Islet precursor cell (in vitro differentiated cells): ENCODE measurements at places on chromosomes 4 and X.

DNA sequence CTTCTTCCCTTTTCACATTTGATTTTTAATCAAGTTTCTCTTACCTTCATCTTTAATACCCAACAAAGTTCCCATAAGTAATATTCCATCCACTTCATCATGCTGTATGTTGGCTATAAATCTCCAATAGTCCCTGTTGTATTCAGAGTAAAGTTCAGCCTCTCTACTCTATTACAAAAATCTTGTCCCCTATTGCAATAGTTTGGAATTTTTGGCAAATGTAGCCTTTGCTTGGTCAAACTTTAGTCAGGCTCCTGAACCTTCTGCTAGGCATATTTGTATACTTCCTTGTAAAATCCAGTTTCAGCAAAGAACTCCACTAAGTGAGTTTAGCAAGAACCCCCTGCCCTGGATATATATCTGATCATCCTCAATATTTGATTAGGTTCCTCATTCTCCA lies 54.0 kb upstream of the PACRGL start:
- no peak for DNase-seq

- no peak for DNase-seq
Measured at GRCh38 chrX:8627796-8628195, 104.1 kb downstream of the ANOS1 start.

GRCh38 chr4:39526765-39527295 lies 409 bp downstream of the UGDH start:
- DNase-seq, result no peak

- DNase-seq, result no peak
Measured at GRCh38 chr4:119211867-119212233, 663 bp upstream of the USP53 start.

- no peak for DNase-seq
Measured at GRCh38 chrX:82141942-82142341, 940.0 kb downstream of the SH3BGRL start.

DNA sequence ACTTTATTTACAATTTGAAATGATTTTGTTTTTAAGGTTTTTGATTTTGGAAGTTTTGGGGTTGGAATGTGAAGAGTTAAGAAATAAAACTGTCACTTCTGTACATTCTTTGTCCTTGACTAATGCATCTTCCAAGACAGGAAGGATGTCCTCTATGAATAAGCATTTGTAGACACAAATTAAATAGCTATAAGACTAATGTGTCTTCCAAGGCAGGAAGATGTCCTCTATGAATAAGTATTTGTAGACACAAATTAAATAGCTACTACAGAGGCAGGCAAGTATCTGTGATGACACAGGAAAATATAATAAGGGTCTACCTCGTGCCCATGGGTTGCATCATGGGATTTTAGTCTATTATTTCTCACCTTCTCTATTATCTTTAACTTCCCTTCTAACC lies 14.5 kb downstream of the PRSS48 start:
- DNase-seq, result no peak

DNA sequence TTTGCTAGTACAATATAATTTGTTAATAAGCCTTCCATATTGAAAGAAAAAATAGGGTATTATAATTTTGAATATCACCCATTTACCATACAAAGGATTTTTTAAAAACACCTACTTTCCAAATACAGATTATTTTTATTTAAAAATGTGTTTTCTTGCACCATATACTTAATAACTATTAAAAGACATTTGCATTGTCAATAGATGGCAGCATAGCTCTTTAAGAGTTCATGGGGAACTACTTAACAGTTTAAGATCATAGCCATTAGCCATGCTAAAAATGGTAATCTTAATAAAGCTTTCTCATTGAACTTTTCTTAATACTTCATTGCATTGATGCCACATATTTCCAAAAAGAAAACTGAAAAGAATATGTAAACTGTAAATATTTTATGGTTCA lies 1995.9 kb downstream of the C4orf33 start:
- no peak for DNase-seq

GRCh38 chr4:492412-492811 lies 6.5 kb downstream of the ZNF721 start:
- no peak for DNase-seq

- no peak for DNase-seq
Measured at GRCh38 chrX:145729635-145730034, 88.0 kb upstream of the SLITRK2 start.

- DNase-seq, result no peak
Measured at GRCh38 chr4:11341337-11342043, 87.2 kb downstream of the HS3ST1 start.

- DNase-seq, result peak; percentile 74
Measured at GRCh38 chr4:101367201-101367600, 19.9 kb upstream of the PPP3CA start.

DNA sequence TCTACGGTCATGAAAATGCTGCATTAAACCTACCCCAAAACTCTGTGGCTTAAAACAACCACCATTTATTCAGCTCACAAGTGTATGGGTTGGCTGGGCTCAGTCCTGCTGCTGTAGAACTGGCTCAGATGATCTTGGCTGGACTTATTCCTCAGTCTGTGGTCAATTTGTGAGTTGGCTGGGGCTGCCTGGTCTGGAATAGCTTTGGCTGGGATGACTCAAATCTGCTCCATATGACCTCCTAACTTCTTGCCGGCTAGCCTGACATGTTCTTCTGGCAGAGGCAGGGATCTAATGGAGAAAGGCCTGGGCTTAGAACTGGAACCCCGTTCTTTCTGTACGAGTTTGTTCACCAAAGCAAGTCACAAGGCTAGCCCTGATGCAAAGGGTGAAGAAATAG lies 71.7 kb downstream of the CFAP299 start:
- no peak for DNase-seq

- DNase-seq, result no peak
Measured at GRCh38 chr4:57098941-57099340, 11.2 kb downstream of the IGFBP7 start.

DNA sequence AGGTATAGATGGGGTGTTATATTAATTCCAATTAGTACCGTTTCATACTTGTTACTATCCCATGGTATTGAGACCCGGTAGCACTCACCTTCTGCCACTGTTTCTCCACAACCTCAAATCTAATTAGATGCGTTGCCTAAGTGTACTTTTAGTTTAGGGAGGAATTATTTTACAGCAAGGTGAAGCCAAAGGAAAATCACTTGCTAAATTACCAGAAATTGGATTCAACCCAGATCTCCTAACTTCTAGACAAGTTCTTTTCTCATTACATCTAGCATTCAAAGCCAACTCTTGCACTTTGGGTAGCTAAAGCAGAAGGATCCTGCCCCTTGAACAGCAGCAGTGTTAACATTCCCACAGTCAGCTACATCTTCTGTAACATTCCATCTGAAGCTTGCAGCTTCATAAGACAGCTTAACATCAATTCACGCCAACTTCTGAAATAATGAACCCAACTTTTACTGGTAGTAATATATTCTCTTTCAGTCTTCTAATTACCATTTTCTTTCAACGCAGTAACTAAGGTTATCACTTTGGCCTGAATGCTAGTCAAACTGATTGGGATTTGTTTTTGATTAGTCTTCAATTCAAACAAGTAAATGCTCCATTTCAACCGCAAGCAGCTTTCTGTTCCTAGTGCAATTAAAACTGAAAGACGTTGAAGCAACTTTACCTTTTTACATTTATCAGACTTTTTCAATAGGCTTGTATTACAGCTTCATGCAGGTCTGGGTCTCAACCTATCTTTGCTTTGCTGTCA lies 934 bp upstream of the SEC31A start:
- no peak for DNase-seq

DNA sequence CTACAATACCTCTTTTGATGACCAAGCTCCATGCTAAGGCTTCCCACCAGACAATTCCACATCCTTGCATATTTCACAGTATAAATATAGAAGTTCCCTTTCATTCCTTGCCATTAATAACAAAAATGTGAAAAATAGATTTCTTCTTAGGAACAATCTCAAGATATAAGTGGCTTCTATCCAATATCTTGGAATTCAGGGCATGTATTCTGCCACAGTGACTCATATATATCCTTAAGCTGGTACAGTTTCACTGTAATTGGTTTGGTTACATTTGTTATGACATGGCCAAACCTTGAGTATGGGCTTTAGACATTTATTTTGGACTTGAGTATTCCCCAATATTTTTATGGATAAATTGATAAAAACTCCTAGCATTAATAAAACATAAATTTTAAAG lies 181.7 kb upstream of the DDX53 start:
- no peak for DNase-seq

DNA sequence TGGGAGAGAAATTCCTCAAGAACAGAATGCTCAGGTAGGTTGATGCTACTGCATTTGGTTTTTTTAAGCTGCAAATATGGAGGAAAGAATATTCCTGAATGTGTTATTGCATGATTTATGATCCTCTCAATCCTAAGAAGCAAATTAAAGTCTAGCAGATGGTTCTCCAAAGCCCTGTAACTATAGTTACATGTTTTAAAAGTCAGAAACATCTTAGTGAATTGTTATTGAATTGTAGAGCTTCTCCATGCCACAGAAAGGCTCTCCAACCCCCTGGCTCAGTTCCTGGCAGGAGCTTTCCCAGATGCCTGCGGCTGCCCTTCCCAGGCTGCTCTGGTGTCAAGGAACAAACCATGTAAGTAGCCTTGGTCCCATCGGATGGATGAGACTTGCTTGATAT lies 227.8 kb upstream of the GATB start:
- DNase-seq, result no peak

DNA sequence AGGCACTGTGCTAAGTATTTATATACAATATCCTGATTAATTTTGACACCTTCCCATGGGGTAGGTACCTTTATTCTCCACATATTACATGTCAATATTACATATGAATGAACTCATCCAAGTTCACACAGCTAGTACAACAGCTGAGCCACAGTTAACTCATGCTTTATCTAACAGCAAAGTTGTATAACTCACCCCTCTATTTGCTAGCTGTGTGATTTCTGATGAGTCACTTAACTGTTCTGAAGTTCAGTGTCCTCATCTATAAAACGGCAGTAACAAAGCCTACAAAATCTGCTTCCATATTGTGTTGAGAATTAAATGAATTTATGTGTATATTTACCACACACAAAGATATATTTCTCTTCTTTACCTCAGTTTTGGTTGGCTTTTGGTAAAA lies 48.2 kb upstream of the KDR start:
- no peak for DNase-seq

GRCh38 chrX:37425370-37425769 lies 76.2 kb downstream of the PRRG1 start:
- DNase-seq, result no peak

- DNase-seq, result peak; percentile 53
Measured at GRCh38 chr4:156109943-156110900, 156.6 kb upstream of the CTSO start.

- DNase-seq, result peak; percentile 47
Measured at GRCh38 chr4:3879681-3880614, 113.8 kb downstream of the ADRA2C start.

GRCh38 chrX:120740072-120740471 lies 110.2 kb upstream of the C1GALT1C1 start:
- DNase-seq, result no peak

- peak; percentile 59 for DNase-seq
Measured at GRCh38 chr4:141026900-141027299, 106.4 kb downstream of the RNF150 start.

GRCh38 chr4:153143527-153144348 lies 60.5 kb upstream of the TRIM2 start:
- no peak for DNase-seq

DNA sequence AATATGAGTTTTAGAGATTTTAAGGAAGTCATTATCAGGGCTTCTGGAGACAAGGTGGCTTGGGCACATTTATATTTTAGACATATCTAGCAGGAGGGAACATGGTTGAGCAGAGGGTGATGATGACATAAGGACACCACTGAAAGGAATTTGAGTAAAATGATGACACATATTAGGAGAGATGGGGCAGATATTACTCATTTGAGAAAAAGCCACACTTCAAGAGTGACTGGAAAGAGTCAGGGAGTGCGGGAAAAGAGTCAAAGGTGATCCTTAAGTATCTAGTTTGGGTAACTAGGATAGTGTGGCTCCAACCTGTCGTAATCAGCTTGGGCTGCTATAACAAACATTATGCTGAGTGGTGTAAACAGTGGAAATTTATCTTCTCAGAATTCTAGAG lies 377.7 kb downstream of the PACRGL start:
- DNase-seq, result no peak

DNA sequence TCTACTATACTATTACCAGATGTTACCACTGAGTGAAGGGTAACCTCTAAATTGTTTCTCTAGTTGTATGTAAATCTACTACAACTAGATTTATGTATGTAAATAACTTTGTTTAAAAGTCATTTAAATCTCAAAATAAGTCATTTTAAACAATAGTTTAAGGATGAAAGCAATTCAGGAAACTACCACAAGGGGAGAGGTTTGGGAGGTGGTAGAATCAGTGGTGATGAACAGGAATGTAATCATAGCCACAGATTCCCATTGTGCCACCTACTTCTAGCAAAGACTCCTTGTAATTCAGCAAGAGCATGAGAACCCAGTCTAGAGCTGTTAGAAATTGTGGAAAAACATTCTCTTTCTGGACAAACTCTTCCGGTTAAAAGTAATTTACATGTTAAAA lies 234.6 kb downstream of the SLC7A11 start:
- DNase-seq, result no peak

DNA sequence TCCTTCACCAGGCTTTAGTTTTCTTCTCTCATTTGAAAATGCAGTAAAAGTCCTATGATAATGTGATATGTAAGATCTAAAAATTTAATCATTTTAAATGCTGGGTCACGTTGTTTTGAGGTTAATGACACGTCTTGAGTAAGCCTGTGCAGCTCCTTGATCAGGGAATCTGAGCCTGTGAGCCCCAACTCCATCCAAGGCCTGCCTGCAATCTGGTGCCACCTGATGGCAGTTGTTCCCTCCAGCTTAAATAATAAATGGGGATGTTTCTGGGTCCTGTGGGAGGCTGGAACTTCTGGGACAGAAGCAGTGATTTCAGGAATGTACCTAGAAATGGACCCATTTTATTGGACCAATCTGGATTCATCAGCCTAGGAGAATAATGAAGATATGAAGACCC lies 455.4 kb upstream of the ADGRL3 start:
- no peak for DNase-seq

DNA sequence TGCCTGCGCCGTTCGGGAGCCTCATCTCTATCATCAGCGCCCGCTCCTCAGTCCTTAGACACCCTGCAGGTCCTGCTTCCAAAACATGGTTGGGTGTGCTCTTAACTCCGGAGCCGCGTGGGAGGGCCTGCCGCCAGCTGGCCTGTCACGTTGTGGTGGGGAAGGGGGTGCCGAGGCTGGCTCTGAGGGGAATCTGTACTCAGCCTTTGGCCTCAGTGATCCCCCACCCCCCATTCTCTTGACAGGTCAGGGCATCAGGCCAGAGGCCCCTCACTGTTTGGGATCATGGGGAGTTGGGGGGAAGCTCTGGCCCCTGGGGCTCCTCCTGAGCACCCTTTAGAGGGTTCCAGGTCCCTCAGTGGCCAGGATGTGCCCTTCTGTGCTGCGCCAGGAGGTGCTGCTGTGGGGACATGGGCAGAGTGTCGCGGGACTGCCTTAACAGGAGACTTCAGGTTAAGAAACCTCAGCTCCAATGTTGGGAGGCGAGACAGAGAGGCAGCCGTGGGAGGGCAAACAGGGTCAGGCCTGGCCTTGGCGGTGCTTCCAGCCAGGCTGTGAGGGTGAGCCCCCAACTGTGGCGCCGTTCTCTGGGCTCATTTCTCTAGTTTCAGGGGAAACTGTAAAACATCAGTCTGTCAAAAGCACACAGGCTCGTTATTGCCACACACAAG lies 33.5 kb downstream of the TRMT44 start:
- no peak for DNase-seq

GRCh38 chr4:182885738-182886077 lies 31.5 kb downstream of the DCTD start:
- no peak for DNase-seq

- no peak for DNase-seq
Measured at GRCh38 chr4:139950568-139950967, 203.4 kb downstream of the MAML3 start.

- DNase-seq, result no peak
Measured at GRCh38 chr4:6573986-6574746, 823 bp upstream of the MAN2B2 start.
